ENCODE measurements at places on chromosomes 11 and 22.
A peak's percentile ranks its signal among the peaks of the same experiment; 100 is the strongest.

DNA sequence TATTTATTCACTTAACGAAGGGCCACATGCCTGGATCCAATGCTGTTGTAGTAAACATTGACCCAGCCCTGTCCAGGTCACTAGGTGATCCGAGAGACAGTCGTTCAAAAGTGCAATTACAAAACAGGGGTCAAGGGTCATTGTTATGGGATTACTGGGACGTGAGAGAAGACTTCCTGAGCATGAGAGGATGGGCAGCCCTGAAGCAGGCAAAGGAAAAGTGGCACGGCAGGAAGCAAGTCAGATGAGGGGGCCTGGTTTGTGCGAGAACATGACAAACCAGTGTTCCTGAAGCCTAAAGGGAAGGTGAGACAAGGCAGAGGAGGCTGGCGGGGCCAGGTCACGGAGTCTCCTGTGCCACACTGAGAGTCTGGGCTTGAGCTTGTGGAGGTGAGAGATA lies 15.8 kb upstream of the MMP20 start:
- DNase-seq: no peak

DNA sequence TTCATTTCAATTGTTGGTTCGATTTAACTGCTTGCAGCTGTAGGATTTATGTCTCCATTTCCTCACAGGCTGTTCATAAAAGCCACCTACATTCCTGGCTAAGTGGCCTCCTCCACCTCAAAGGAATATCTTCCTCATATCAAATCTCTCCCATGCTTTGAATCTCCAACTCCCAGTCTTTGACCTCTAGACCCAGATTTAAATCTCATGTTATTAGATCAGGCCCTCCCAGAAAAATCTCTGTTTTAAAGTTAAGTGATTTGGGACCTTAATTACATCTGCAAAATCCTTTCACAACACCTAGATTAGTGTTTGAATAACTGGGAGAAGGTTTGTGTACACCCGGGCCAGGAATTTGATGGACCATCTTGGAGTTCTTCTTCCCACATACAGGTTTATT lies 33.9 kb upstream of the POLA2 start:
- no peak for DNase-seq

GRCh38 chr22:35839841-35840301 lies 122.2 kb downstream of the APOL5 start:
- no peak for DNase-seq

- no peak for DNase-seq
Observed at GRCh38 chr22:19622061-19622441, 92.3 kb upstream of the SEPTIN5 start.

DNA sequence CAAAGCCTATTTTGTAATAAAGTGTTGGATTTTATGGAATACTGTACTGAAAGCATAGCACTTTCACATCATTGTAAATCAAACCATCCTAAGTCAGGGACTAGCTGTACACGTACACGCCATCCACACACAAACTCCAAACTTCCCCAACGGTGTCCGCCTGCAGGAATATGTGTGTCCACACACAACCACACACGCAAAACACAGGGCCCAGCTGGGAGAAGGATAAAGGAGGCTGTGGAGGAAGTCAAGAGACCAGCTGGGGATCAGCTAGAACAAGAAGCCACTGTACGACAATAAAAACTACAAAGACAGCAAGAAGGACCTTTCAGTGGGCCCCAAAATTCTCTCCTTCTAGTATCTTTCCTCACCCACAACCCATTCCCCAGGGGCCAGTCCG lies 1.6 kb downstream of the TRIM29 start:
- no peak for DNase-seq

DNA sequence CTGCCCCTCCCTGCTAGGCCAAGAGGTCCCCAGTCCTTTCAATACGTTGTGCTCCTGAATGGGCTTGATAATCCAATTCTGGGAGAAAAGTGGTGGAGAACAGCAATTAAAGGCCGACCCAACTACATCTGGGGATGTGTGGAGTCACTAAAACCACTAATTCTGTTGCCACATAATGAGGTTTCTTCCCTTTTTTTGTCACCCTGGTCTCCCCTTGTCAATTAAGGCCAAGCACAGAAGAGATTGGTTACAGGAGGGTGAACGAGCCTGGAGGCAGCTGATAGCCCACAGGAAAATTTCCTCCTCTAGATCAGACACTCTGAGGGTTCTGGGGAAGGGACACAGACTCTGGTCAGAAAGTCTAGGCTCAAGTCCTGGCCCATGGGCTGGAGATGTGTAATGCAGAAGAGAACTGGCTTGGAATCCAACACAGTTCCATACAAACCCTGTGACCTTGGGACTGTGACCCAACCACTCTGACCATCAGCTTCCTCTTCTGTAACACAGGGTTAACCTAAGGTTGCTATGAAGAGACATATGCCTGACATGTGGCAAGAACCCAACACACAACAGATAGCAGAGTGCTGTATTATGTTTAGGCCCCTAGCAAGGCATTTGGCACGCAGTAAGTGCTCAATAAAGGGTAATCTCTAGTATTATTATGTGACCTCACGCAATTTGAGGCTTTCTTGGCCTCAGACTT lies 146.4 kb downstream of the CHST1 start:
- DNase-seq: no peak

- DNase-seq: no peak
Observed at GRCh38 chr11:8832571-8833260, 78.3 kb upstream of the AKIP1 start.

- DNase-seq: no peak
Observed at GRCh38 chr11:3030289-3031070, 26.7 kb downstream of the CARS1 start.

DNA sequence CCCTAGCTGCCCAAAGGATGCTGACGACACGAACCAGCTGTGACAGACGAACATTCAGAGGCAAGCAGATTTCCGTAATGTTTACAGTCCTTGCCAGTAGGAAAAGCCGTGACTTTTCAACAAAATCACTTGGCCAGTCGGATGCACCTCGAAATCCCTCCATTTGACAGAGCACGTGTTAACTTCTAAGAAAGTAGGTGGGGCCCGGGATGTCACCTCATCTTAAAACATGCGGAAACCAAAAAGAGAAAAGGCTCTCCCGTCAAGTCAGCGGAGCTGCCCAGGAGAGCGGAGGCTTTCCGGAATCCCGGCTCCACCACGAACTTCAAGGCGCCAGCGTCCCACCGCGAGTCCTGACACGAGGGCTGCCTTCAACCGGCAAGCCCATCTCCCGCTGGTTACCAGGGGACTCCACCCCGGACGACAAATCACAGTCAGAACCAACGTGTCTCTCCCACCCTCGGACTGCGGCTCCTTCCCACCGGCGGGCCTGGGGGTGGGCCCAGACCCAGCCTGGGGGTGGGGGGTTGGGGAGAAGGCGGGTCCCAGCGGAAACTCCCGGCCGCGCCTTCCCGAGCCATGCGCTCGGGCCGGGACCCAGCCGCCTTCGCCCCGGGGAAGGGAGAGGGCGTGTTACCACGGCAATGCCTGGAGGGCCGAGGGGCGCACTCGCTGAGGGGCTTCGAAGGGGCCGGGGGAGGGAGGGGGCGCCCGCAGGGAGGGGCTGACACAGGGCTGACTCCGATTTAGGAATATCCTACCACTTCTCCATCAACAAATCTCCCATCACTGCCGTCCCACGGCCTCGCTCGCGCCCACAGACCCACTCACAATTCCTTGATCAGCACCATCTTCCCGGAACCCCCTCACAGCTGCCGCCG lies 475 bp downstream of the PITPNB start:
- peak; percentile 9 for DNase-seq

GRCh38 chr22:33829546-33830280 lies 90.6 kb downstream of the LARGE1 start:
- no peak for DNase-seq

- no peak for DNase-seq
Observed at GRCh38 chr22:36550701-36551495, 21.9 kb upstream of the EIF3D start.

DNA sequence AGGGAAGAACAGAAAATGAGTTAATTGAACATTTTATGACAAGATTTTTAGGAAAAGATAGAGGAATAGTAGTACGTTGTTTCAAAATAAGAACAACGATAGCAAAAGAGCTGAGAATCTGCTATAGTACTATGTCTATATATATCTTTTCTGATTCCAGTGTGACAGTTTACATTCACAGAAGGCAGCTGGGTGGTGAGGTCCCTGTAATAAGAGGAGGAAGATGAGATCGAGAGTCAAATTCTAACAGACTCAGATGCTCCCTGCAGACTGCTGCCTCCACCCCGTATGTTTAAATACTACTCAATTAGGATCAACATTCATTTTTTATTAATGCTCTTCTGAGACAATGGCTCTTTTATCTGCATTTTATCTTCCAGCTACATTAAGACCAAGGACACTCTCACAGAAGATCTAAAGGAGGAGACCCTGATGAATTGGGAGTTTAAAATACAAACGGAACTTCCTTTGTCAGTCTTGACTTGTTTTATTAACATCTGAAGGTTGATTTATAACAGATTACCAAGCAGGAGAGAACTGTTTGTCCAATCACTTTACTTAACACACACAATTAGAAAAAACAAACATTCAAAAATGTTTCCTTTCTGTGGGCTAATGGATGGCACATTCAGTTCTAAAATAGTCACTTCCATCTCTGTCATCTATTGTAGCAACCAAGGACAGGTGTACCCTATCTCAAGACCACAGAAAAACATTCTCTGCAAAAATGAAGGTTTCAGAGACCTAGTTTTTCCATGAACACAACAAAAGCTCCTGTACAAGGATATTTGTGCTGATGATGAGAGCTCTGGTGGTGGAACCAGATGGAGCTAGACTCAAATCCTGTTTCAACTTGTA lies 240.2 kb downstream of the CADM1 start:
- DNase-seq: no peak

GRCh38 chr11:91194546-91194945 lies 971.7 kb upstream of the CHORDC1 start:
- DNase-seq: no peak

GRCh38 chr11:65291613-65292012 lies 23.1 kb upstream of the CDC42EP2 start:
- no peak for DNase-seq

DNA sequence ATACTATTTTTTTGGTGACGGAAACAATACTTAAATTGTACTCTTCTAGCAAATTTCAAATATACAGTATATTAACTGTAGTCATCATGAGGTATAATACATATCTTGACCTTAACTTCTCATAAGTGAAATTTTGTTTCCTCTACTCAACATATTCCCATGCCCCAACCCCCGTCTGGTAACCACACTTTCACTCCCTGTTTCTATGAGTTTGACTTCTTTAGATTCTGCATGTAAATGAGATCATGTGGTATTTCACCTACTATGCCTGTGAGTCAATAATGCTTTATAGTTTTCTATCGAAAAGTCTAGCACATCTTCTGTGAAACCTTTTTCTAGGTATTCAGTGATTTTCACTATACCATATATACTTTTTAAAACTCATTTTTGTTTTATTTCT lies 663.2 kb downstream of the CNTN5 start:
- DNase-seq: no peak

GRCh38 chr11:63663809-63664208 lies 7.4 kb downstream of the ATL3 start:
- peak; percentile 47 for DNase-seq

GRCh38 chr11:28793282-28793738 lies 685.1 kb downstream of the METTL15 start:
- no peak for DNase-seq

DNA sequence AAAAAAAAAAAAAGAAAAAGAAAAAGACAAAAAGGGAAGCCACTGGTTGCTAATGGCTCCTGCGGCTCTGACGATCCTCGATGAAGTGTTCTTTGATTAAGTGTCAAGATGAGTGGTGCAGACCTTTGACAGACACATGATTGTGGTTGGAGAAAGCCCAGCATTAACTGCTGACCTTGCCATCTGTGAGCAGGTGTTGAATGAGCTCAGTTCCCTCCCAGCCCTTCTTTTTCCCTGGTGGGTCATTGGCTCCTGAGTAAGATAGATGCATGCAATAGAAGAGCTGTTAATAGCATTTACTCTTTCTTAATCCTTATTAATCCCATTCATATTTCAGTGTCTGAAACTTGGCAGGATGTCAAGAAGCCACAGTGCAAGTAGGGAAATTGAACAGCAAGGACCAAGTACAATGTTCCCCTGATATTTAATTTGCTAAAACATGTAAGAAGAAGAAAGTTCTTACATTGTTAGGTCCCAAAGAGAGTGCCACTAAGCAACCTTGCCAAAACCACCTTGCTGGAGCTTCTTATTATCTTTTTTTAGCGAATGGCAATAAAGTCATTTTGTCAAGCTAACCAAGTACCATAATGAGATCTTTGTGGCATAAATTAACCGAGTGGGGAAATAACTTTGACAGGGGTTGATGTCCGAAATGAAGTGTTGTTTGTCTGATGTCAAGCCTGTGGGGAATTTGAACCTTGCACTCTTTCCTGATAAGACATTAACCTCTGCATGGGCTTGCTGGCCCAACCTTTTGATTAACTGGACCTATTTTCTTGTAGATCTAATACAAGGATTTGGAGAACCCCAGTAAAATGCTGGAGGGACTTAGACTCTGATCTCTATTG lies 113.7 kb downstream of the PTPRJ start:
- DNase-seq: no peak

- DNase-seq: peak; percentile 45
Observed at GRCh38 chr11:130689222-130689908, 226.9 kb downstream of the SNX19 start.

GRCh38 chr11:19474954-19475721 lies 234.4 kb upstream of the E2F8 start:
- DNase-seq: no peak

GRCh38 chr22:44777364-44777755 lies 25.0 kb downstream of the ARHGAP8 start:
- DNase-seq: no peak

- no peak for DNase-seq
Observed at GRCh38 chr11:84899134-84899533, 728.0 kb downstream of the DLG2 start.

- DNase-seq: no peak
Observed at GRCh38 chr11:102423936-102424335, 28.6 kb downstream of the TMEM123 start.

DNA sequence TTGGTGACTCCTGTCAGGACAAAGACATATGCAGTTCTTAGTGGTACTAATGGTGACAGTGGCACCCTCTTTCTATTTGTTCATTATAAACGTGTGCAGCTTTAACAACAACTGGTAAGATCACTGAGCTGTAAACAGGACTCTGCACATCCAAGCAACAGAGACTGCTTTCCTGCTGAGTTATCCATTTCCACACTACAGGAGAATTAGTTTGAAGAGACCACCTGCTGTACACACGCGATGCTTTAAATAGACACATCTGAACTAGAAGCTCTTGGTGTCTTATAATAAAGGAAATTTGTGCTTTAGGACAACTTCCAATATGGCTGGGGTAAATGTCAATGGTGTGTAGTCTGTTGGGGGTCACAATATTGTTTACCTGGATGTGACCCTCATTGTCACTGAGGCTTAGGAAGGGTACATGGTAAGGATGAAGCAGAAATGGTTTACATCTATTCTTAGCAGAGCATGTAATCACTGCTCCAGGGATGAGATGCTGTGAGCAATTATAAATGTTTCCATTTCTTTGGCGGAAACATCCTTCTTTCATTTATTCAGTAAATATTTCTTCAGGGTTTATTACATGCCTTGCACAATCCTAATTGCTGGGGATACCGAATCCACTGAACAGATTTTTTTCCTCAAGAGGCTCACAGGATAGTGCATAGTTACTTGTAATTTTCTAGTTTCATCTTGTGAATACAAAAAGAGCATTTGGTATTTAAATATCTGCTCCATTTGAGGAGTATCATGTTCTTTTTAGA lies 354.0 kb upstream of the CCDC90B start:
- DNase-seq: no peak

- no peak for DNase-seq
Observed at GRCh38 chr11:90208857-90209256, 14.0 kb downstream of the CHORDC1 start.

- DNase-seq: no peak
Observed at GRCh38 chr11:8713760-8714454, 31.3 kb downstream of the RPL27A start.

GRCh38 chr11:72799441-72799840 lies 5.6 kb upstream of the STARD10 start:
- DNase-seq: no peak

All from stromal cell of bone marrow (primary cell).